Stimulated activated CD8-positive, alpha-beta memory T cell treated with anti-CD3 and anti-CD28 coated beads, Interleukin-15, amount 100 ng/mL, for 24 hours (primary cell): ENCODE measurements at places on chromosomes 16 and 17.

DNA sequence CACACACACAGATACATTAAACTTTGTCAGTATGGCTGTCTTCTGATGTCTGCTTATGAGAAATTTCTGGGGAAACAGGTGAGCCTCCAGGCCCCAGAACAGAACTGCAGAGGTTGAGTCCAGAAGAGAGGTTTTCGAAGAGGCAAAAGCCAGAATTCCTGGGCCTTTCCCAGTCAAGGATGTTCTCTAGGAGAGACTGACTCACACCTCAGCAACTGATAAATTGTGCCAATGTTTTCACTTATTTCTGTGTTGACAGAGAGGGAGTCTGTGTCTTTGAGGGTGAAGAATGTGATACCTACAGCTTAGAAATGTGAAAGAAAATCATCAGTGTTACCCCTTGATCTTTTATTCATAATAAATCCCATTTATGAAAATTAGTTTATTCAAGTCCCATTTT is 30.3 kb downstream of the LDHD start:
- DNase-seq: no peak

- no peak for DNase-seq
Measured at GRCh38 chr17:21242780-21243515, 10.3 kb downstream of the NATD1 start.

DNA sequence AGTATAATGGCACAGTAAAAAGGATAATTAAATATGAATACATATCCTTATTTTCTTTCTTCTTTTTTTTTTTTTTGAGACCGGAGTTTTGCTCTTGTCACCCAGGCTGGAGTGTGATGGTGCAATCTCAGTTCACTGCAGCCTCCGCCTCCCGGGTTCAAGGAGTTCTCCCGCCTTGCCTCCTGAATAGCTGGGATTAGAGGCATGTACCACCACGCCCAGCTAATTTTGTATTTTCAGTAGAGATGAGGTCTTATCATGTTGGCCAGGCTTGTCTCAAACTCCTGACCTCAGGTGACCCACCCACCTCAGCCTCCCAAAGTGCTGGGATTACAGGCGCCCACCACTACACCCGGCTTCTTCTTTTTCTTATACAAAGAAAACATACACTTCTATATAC is 12.0 kb downstream of the GABARAPL2 start:
- DNase-seq: no peak

DNA sequence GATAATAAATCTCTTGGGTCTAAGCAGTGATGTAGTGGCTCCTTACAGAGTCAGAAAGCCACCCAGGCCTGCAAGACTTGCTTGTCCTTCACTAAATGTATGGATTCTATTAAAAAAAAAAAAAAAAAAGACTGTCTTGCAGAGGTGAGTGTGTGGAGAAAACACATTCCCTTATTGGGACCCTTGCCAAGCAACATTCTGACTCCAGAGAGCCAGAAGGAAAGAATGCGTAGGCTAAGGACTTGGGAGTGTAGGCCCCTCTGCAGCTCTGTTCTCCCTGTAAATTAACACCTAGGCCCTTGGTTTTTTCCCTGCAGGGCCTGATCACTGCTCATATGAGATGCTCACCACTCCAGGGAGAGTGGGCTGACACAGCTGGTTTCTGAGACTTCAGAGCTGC is 17.8 kb downstream of the SCPEP1 start:
- no peak for DNase-seq

DNA sequence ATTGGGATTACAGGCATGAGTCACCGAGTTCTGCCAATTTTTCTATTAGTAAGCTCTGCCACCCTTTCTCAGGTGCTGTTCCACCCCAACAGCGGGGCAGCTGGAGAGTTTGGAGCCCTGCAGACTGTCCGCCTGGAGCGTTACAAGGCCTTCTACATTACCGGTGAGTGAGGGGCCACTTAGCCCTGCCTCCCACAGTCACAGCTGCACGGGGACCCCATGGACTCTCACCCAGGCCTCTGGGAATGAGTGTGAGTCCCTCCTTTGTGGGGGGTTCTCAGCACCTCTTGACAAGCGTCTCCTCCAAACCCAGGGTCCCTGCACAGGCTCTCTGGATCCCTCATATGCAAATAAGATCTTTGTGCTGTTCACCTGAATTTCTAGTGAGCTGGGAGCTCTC is 56.0 kb downstream of the WIPI1 start:
- no peak for DNase-seq

DNA sequence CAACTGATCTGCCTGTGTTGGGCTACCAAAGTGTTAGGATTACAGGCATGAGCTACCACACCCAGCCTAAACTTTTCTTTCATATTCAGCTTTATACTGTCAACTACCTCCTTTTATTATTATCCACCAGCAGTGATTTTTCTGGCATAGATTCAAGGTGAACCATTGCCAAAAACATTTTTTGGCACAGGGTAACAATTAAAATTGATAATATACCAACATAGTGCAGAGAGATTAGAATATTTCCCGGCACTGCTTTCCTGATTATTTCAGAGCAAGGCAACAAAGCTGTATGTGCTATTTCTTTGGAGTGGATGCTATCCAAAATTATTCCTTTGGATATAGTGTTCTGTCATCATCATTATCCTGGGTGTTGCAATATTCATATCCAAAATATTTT is 781.6 kb upstream of the SOX9 start:
- DNase-seq: no peak
